ENCODE measurements at places on chromosomes 13 and 19.

GRCh38 chr19:6210091-6210490 is 69.7 kb downstream of the MLLT1 start:
- DNase-seq: no peak

GRCh38 chr13:51925865-51926527 is 64.2 kb downstream of the CCDC70 start:
- no peak for DNase-seq

DNA sequence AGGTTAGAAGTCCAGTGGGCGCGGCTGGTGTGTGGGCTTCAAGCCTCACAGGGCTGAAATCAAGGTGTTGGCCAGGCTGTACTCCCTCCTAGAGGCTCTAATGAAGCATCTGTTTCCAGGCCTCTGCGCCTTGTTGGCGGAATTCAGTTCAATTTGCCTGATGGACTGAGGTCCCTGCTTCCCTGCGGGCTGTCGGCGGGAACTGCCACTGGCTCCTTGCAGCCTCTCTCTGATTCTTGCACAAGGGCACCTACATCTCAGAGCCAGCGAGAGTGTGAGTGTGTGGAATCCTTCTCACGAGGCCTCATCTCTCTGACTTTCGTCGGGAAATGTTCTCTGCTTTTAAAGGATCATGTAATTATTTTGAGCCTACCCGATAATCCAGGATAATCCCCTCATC is 128.6 kb downstream of the DLEU7 start:
- peak; percentile 29 for DNase-seq

- no peak for DNase-seq
Measured at GRCh38 chr19:41144403-41144802, 30.2 kb downstream of the CYP2F1 start.

DNA sequence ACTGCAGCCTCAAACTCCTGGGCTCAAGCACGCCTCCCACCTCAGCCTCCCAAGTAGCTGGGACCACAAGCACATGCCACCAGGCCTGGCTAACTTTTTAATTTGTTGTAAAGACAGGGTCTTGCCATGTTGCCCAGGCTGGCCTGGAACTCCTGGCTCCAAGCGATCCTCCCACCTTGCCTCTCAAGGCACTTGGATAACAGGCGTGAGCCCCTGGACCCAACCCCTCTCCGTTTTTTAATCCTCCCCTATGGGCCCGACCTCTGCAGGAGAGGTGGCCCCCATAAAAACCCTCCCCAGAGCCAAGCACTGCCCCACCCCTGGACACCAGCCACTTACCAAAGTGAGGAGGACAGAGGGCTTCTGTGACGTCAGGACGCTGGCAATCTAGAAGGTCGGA is 28.6 kb downstream of the PEPD start:
- DNase-seq: no peak

- DNase-seq: no peak
Measured at GRCh38 chr13:89701913-89702312, 1645.6 kb upstream of the MIR17HG start.

GRCh38 chr13:39749528-39749927 is 94.1 kb downstream of the COG6 start:
- DNase-seq: no peak

DNA sequence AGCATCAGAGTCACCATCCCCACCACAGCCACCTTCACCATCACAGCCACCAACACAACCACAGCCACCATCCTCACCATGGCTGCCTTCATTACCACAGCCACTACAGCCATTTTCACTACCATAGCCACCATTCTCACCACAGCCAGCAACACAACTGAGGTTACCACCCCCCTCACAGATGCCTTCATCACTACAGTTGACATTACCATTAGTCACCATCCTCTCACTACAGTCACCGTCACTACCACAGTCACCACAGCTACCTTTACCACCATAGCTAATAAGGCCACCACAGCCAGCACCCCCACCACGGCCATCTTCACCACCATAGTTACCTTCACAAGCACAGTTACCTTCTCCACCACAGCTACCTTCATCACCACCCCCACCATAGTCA is 269.6 kb downstream of the DNAJC15 start:
- no peak for DNase-seq

DNA sequence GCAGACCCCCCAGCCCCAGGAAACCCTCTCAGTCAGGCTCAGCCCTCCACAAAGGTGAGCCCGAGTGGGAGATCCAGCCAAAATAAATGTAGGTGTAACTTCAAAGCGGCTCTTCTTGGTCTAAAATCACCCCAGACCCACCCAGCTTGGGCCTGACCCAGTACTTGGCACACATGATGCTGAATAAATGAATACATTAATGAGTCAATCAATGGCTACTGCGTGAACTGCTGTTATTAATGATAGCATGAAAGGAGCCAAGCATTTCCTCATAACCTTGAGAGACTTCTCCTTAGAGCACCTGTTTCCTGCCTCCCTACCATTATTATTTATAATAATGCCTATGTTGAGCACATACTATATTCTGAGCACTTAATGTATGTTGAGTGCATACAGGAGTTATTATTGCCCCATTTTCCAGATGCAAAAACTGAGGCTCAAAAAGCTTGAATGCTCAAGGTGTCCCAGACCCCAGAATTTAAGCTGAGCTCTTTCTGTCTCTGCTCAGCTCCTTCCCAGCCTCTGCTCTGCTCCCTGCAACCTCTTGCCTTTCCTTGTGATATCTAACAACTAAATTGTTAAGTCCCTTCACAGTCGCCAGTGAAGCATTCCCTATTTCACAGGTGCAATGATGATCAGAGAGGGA is 4.3 kb downstream of the NOTCH3 start:
- DNase-seq: no peak

DNA sequence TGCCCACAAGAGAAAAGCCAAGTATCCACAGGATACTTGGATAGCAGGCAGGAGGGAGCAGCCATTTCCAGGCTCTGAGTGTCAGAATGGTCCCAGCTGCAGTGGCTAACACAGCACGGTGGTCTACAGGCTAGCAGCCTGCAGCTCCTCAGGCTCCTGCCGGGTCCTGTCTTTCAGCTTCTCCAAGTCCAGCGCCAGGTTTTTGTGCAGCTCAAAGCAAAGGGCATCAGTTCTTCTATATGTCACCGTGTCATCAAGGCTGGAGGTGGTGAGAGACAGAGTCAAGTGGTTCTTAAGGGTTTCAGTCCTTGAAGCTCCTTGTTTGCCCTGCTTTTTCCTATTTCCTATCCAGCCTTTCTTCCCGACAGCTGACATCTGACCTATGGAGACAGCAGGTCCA is 188.6 kb downstream of the NUFIP1 start:
- DNase-seq: no peak

- no peak for DNase-seq
Measured at GRCh38 chr19:53631949-53632407, at the start of gene DPRX. Gene DPRX (plus strand): TSS chr19:53631999. CDS start chr19:53632107, 108 bp downstream.

DNA sequence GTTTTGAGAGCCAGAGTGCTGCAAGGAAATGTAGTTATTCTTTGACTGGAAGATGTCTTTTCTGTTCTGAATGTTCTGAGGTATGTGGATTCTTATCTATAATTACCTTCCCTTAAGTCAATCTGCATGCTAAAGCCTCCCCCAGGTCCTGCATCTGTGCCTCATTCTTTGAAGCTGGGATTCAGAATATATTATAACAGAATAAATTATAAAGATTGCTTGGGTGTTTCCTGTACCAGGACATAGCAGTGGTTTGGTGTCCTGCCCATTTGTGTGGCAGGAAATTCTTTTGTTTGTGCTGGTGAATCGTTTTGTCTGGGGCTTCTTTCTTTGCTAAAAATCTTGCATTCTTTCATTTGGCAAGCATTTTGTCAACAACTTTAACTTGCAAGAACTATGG is 60.2 kb downstream of the ITGBL1 start:
- no peak for DNase-seq

DNA sequence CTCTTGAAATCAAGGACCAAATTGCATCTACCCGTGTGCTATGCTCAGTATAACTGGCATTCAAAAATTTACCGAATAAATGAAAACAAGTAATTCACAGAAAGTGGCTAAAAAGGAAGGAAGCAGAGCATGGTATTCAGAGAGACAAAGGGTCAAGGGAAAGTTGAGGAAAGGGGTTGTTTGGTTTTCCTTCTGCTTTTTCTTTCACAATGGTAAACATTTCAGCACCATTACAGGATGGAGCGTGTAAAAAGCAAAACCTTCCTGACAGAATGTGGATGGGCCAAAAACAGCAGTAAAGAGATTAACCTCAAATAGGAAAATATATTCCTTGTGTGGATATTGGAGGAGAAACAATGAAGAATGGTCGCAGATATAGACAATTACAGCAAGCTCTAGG is 14.8 kb downstream of the DIAPH3 start:
- no peak for DNase-seq
